MM.1S (cell line): ENCODE measurements at places on chromosomes 4 and X.
A peak's percentile ranks its signal among the peaks of the same experiment; 100 is the strongest.

DNA sequence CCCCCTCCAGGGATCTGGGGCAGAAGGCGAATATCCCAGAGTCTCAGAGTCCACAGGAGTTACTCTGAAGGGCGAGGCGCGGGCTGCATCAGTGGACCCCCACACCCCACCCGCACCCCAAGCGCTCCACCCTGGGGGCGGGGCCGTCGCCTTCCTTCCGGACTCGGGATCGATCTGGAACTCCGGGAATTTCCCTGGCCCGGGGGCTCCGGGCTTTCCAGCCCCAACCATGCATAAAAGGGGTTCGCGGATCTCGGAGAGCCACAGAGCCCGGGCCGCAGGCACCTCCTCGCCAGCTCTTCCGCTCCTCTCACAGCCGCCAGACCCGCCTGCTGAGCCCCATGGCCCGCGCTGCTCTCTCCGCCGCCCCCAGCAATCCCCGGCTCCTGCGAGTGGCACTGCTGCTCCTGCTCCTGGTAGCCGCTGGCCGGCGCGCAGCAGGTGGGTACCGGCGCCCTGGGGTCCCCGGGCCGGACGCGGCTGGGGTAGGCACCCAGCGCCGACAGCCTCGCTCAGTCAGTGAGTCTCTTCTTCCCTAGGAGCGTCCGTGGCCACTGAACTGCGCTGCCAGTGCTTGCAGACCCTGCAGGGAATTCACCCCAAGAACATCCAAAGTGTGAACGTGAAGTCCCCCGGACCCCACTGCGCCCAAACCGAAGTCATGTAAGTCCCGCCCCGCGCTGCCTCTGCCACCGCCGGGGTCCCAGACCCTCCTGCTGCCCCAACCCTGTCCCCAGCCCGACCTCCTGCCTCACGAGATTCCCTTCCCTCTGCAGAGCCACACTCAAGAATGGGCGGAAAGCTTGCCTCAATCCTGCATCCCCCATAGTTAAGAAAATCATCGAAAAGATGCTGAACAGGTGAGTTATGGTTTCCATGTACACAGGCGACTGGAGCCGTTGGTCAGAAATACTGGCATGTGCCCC lies at the start of gene CXCL1:
Gene CXCL1, plus strand, starts transcription at position 264 of the 926 bp plus-strand sequence. Its CDS starts 78 bp downstream, at position 342.
- no peak for DNase-seq

GRCh38 chr4:113759696-113760093 lies 1.8 kb downstream of the CAMK2D start:
- DNase-seq: no peak

GRCh38 chr4:128684016-128684415 lies 125.5 kb upstream of the JADE1 start:
- DNase-seq: no peak

- DNase-seq: no peak
Observed at GRCh38 chr4:24547979-24548378, 36.4 kb downstream of the DHX15 start.

DNA sequence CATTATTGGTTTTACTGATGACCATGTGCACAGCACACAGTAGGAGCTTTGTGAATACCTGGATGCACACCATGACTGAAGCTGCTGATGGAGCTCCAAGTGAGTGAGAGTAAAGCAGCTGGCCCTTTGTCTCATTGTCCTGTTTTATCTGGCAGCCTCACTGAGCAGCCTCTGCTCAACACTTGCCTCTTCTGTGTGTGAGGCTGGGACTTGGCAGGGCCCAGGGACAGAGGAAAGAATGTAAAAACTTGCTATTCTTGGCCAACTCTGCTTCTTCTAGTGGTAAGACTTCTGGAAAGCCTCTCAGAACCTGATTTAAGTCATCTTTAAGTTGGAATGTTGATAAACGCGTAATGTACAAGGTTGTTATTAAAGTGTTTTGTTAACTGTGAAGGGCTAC lies 61.4 kb downstream of the BEX1 start:
- DNase-seq: no peak

GRCh38 chr4:15239866-15240265 lies 188.0 kb upstream of the C1QTNF7 start:
- no peak for DNase-seq

GRCh38 chrX:44693255-44693654 lies 150.6 kb upstream of the DUSP21 start:
- DNase-seq: no peak

GRCh38 chr4:93788712-93789111 lies 39.8 kb upstream of the ATOH1 start:
- peak; percentile 45 for DNase-seq

- DNase-seq: no peak
Observed at GRCh38 chr4:147157860-147158701, 212.4 kb upstream of the TTC29 start.

GRCh38 chr4:157072002-157072401 lies 3.9 kb upstream of the GLRB start:
- DNase-seq: no peak

- no peak for DNase-seq
Observed at GRCh38 chrX:79139446-79139845, 5.0 kb upstream of the GPR174 start.

DNA sequence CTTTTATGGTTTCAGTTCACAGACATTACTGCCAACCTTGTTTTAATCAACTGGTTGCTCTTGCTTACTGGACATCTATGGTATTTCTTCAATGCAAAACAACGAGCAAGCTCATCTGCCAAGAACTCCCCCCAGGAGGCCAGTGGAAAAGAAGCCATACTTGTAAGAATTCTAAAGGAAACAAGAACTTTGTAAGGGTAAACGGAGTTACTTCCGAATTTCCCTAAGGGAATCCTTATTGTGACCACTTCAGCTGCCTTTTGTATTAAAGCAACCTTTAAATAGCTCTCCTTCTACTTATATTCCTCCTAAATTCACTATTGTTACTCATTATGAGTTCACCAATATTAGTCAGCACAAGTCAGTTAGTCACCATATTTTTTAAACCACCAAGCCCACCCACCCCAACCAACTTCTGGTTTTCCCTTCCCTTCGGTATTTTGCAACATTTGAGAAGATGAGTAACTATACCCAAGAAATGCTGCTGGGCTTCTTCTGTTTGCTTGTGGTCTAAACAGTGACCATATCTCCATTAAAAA lies 602.8 kb upstream of the DIPK2B start:
- DNase-seq: no peak

DNA sequence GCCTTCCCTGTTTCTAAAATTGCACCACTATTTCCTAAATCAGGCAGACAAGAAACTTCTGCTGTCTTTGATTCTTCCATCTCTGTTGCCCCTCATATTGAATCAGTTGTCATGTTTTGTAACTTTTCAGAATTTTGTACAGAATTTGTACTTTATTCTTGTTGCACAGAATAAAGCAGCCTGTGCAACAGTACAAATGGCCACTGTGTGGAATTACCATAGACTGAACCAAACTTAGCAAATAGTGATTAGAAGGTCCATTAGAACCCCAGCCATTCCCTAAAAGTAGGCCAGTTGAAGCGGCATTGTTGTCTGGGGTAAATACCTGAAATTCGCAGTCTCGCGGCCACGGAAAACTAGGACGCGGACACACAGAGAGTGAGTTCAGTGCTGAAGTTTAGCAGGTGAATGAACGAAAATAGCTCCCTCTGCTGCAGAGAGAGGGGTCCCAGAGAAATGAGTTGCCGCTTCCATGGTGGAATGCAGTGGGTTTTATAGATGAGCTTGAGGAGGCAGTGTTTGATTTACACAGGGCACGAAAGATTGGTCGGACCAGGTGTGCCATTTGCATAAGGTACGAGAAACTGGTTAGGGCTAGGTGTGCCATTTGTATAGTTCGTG lies 71.8 kb downstream of the C4orf33 start:
- DNase-seq: no peak

GRCh38 chr4:168717847-168718246 lies 221.0 kb downstream of the PALLD start:
- DNase-seq: no peak

DNA sequence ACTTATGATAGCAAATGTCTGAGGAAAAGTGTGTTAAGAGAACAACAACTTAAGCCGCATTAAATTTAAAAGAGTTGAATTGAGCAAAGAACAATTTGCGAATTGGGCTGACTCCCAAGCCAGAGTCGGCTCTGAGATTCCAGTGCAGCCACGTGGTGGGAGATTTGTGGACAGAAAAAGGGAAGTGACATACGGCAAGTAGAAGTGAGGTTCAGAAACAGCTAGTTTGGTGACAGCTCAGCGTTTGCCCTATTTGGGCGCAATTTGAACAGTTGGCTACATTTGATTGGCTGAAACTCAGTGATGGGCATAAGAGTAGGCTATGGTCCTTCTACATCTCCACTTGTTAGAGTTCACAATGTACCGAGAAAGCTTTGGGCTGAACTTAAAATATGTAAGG lies 124.0 kb downstream of the PRKX start:
- DNase-seq: no peak

GRCh38 chr4:30717208-30718020 lies 2.8 kb upstream of the PCDH7 start:
- DNase-seq: peak; percentile 88

DNA sequence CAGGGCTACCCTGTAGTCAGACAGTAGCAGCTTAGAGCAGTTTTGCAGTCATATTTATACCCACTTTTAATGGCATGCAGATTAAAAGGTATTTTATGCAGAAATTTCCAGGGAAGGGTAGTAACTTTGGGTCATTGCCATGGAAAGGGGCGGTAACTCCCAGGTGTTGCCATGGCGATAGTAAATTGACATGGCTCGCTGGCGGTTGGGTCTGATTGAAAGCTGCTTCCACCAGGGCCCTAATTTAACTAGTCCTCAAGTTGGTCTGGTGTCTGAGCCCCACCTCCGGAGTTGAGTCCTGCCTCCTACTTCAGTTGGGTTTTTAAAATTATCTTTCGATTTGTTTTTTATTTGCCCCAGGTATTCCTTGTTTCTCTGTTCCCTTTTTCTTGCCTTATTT lies 70.1 kb downstream of the NAA11 start:
- no peak for DNase-seq

DNA sequence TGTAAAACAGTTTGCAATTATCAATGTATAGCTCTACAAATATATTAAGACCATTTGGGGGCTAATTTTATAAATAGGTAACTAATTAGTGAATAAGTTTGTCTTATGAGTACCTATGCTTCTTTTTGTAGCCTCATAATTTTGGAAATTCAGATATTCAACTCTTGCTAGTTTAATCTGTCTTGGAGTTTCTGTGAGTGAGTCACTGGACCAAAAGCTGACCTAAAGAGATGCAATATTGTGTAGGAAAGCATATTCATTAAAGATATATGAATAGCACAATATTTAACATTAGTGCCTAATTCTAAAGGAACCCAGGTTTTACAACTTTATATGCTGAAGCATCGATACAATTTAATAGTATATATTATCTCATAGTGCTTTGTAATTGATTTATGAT lies 161.3 kb upstream of the PCDH18 start:
- DNase-seq: no peak

GRCh38 chr4:85126991-85127591 lies 160.6 kb upstream of the WDFY3 start:
- DNase-seq: no peak

GRCh38 chr4:122612540-122612939 lies 8.3 kb downstream of the IL21 start:
- DNase-seq: no peak

- peak; percentile 75 for DNase-seq
Observed at GRCh38 chrX:139932901-139933796, at the start of gene ATP11C. TSS of gene ATP11C (minus strand) at chrX:139933053. CDS start at chrX:139932042, 1,011 bp downstream.

DNA sequence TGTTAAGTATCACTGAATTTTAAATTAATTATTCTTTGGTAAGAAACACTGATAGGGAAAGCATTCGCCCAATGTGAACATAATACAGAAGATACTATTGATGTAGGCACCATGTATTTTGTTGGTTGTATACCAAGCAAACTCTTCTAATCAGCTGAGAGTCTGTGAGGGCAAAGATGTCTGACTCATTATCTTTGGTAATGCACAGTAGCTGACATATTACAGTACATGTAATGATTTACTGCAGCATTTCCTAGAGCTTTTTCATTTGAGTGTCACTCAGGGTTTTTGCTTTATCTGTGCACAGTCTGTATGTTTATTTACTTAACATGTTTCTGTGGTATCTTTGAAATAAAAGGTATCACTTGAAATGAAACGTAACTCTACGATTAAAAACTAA lies 49.2 kb downstream of the CENPVL3 start:
- DNase-seq: no peak
